ENCODE measurements at places on chromosomes 3 and 15.

- no peak for DNase-seq
Observed at GRCh38 chr3:73353649-73354217, 271.0 kb downstream of the PDZRN3 start.

DNA sequence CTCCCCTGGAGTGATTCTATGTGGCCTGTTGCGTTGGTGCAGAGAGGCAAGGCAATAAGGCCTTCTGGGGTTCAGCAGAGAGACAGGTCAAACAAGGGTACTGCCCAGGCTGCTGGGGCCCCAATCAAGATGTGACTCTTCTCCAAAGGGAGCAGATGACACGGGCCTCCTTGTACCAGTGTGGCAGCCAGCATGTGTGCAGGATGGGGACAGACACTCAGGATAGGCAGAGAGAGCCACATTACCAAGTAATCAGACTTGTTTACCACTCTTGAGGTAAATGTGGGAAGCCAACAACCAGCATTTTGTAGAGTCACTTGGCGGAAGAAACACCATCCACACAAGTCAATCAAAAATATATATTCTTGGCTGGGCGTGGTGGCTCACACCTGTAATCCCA lies 95.3 kb upstream of the DLG1 start:
- no peak for DNase-seq

DNA sequence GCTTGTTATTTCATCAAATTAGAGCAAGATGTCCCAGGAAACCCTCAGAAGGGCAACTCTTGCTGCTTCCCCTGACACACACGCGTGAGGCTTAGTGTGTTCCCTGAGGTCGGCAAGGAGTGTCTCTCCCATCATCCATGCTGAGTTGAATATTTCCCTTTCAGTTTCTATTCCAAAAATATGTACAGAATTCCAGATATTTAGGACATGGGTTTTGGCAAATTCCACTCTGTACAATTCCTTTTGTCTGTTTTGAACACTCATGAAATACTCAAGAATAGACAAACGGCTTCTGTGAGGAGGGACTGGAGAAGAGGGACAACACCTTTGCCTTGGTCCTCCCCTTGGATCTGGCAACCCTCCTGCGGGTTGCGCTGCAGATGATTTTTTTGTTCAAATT lies 138.0 kb downstream of the DUT start:
- DNase-seq = peak; percentile 50

DNA sequence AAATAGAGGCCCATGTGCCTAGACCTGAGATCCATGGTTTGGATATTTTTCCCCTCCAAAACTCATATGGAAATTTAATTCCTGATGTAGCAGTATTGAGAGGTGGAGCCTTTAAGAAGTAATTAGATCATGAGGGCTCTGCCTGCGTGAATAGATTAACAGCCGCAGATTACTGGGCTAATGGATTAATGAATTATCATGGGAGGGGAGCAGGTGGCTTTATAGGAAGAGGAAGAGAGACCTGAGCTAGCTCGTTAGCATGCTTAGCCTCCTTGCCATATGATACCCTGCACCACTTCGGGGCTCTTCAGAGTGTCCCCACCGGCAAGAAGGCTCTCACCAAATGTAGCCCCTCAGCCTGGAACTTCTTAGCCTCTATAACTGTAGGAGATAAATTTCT lies 15.8 kb downstream of the ARHGEF26 start:
- no peak for DNase-seq

- no peak for DNase-seq
Observed at GRCh38 chr3:103767635-103768034, 1332.8 kb downstream of the ZPLD1 start.

DNA sequence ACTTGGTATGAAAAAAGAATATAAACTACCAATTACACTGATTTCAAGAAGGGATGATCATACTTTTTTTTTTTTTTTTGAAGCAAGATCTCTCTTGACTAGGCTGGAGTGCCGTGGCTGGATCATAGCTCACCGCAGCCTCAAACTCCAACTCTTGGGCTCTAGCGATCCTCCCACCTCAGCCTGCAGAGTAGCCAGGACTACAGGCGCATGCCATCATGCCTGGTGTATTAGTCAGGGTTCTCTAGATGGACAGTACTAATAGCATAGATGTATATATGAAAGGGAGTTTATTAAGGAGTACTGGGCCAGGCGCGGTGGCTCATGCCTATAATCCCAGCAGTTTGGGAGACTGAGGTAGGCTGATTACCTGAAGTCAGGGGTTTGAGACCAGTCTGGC lies 11.5 kb upstream of the SEC11A start:
- peak; percentile 71 for DNase-seq

- DNase-seq = no peak
Observed at GRCh38 chr3:127692501-127693335, 20.0 kb downstream of the ABTB1 start.

GRCh38 chr3:123552768-123553167 lies 32.1 kb downstream of the HACD2 start:
- no peak for DNase-seq

DNA sequence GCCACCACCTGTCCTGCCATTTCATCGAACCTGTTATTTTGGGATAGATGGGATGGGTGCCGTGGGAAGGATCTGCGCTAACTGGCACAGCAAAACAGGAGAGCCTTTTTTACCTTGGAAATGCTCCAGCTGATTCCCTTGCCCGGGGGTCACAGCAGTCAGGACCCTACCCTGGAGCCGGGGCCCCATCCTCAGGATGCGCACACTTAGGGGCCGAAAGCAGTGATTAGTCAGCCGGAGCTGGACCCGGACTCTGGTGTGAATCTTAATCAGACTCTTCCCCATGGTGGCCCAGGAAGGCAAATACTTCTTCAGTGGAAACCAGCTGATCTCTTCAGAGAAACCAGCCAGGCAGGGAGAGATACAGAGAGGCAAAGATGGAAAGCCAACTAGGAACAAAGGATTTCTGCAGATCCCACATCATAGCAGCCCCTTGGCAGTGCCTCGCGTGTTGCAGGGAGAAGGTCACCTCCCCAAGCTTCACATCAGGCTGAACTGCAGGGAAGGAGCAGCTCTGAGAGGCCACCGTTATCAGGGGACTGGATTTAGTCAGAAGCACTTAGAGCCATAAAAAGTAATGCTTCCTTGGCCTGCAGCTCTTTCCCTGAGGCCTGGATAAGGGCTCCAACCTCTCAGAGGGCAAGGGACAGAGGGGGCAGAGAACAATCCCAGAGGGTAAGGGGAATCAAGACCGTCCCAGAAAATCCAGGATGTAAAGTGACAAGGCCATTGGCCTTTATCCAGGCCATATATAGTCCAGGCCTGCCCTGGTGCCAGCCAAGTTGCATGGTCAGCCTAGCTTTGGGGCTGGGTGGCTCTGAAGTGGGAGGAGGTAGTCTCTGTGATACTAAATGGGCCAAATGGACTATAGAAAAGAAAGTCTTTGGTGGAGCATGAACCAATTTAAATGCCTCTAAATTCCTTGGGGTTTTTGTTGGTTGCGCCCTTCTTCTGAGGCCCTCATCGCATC lies 52.9 kb downstream of the WDR76 start:
- no peak for DNase-seq

GRCh38 chr15:80643431-80643951 lies 51.6 kb upstream of the ABHD17C start:
- no peak for DNase-seq

GRCh38 chr3:45607790-45608189 lies 13.2 kb downstream of the LIMD1 start:
- DNase-seq = no peak

DNA sequence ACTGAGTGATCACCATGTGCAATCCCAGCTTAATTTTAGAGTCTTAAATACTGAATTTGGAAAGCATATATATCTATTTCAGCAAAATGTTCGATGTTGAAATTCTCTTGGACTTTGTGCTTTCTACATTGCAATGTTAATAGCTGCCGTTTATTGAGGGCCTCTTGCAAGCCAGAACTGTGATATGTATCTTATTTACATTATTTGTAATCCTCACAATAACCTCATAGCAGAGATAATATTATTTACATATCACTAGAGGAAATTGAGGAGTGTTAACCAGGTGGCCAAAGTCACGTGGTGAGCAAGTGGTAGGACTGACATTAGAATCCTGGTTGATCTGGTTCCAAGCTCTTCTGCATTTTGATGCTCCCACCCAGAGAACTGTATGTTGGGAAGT lies 254.1 kb downstream of the SLC9A9 start:
- no peak for DNase-seq

DNA sequence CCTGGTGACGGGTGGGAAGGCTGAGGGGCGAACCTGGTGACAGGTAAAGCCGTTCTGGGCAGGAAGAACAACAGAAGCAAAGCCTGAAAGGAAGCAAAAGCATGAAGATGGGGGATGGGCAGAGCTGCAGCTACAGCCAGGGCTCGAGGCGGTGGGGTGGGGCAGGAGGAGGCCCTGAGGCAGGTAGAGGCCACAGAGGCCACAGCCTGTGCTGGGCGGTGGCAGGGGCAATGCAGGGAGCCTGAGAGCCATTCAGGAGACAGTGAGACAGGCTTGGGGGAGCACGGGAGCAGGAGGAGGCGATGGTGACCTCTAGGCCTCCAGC lies 8.2 kb downstream of the PCSK6 start:
- DNase-seq = no peak

- DNase-seq = no peak
Observed at GRCh38 chr3:108004647-108005046, 86.2 kb downstream of the CD47 start.

DNA sequence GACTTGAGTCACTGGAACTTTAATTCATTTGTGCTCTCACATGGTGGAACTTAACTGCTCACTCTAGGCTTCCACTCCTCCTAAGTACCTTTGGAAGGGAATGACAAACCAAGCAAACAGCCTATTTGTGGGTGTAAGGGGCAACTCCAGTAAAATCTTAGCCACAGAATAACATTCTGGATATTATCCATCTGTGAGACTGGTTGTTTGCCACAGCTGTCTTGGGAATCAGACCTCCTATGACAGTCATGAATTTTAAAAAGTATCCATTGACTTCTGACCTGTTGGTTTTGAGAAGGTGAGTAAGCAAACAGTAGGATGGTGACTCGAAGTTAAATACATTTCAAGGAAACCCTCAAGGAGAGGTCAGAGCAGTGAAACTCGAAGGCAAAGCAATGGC lies 147.3 kb upstream of the CDIN1 start:
- DNase-seq = peak; percentile 19

GRCh38 chr3:192864941-192865340 lies 52.7 kb downstream of the MB21D2 start:
- DNase-seq = no peak

- DNase-seq = peak; percentile 83
Observed at GRCh38 chr15:73295630-73296286, 73.0 kb downstream of the HCN4 start.

DNA sequence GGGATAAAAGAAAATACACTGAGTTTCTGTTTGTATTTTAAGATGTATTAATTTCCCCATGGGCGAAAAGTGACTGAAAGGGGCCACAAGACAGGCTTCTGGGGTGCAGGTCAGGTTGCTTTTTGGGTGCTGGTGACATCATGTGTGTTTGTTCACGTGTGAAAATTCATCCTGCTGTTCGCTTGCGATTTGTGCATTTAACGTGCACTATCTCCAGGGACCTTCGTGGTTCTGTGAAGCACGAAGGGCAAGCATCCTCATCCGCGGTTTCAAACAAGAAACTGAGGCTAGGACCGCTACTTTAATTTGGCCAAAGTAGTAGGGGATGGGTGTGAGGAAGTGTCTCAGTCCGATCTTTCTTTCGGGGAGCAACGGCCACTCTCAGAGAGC lies 1.6 kb upstream of the SMAD6 start:
- DNase-seq = no peak

- DNase-seq = no peak
Observed at GRCh38 chr3:128312271-128312670, 154.4 kb downstream of the DNAJB8 start.

GRCh38 chr3:47299381-47300318 lies 16.9 kb downstream of the KLHL18 start:
- DNase-seq = no peak

GRCh38 chr3:72401005-72401545 lies 447.2 kb downstream of the SHQ1 start:
- no peak for DNase-seq

DNA sequence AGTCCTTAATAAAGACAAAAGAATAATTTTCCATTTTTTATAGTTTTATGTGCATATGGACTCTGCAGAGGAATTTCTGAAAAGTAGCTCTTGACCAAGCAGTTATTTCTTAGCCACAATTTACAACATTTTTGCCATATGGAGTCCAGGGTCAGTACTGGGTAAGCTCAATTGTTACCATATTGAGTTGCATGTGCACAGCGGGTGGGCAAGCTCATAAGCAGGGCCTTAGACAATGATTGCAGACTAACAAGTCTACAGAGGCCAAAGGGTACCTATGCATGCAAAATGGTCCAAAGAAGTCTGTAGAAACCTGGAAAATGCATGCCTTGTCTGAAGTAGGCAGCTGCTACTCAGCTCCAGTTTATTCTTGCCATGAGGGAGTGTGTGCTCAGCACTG lies 19.0 kb upstream of the ARHGEF26 start:
- no peak for DNase-seq

DNA sequence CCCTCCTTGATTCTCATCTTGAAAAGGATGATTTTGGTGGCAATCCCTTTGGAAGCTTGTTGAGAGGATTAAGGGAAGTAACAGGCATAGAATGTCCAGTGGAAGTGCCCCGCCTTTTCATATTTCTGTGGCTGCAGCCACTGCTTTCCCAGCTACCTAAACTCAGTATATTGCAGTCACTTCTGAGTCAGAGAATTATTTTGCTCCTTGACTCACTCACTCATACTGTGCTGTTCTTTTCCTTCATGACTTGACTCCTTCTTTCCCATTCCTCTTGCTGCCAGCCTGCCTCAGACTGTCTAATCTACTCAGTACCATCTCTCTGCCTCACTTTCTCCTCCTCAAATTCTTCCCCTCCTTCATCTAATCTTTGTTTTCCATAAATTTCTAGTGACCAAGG lies 26.5 kb upstream of the POLR2M start:
- peak; percentile 75 for DNase-seq

GRCh38 chr3:138199851-138200250 lies 12.8 kb downstream of the ARMC8 start:
- DNase-seq = no peak

- DNase-seq = no peak
Observed at GRCh38 chr3:28406241-28406640, 57.6 kb upstream of the AZI2 start.

DNA sequence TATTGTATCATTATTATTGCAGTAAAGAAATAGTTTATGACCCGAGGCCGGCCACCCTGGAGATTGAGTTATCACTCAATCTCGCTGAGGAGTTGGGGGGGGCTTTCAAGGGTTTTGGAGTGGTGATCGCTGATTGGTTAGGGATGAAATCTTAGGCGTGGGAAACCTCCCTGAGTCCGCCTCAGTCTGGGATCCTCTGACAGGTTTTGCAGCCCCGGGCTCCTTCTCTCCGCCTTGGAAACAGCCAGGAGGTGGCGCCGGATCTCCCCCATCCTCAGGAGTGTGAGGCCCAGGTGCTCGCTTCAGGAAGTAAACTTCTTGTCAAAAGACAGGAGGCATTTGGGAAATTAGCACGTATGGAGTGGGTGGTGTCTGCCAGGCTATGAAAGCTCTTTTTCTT lies 41.1 kb upstream of the SEC61A1 start:
- DNase-seq = peak; percentile 31

DNA sequence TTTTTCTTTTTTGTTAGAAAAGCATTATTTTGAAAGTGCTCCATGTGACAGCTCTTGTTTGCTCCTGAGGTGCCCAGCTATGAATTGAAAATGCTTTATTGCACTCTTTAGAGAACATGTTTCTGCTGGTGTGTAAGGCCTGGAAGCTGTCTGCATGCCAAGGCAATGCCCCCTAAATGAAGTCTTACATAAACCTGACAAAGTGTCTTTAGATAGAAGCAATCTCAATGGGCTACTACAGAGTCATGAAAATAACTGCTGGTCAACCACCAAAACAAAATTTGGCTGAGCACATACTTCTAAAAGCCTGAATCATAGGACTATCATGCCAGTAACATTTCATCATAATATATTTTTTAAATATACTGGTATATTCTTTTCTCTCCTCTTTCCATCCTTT lies 178.7 kb downstream of the THRB start:
- peak; percentile 58 for DNase-seq
